ENCODE measurements at places on chromosomes 5 and 9. TPM values are rescaled to one million over a fixed set of nuclear protein-coding genes. Genes with fewer than 3 reads are reported as not detected.

GRCh38 chr5:35198075-35198474 is 32.2 kb downstream of the PRLR start:
- no peak overlapping the region for H3K27ac ChIP-seq
- H3K4me1 ChIP-seq, result peaks cover 17% of the 10 kb centered on the region
- no peaks in the 10 kb centered on the region for H3K36me3 ChIP-seq
- no peak for DNase-seq

DNA sequence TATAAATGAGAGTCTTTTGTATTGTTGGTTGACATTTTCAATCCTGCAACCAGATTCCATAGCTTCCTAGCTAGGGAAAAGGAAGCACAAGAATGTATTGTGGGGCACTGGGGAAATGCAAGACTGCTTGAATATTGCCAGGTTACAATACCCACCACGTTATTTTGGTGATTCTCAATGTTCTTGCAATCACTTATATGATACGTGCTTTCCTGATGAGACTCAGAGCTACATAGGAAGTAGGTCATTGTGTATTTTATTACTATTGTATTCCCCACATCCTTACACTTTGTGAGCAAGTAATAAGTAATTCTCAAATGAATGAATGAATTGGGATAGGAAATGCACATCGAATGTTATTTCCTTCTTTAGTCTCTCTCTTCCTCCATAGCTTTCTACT is 217.1 kb upstream of the CD180 start:
- no peaks in the 10 kb centered on the region for H3K36me3 ChIP-seq
- H3K27me3 ChIP-seq, result no peaks in the 10 kb centered on the region
- H3K4me1 ChIP-seq, result no peaks in the 10 kb centered on the region
- no peak for DNase-seq

ADAMTS12 gene
- 1.7 TPM for total RNA-seq

ACTBL2 gene
- total RNA-seq, result not detected

- no peaks in the 10 kb centered on the region for H3K27me3 ChIP-seq
- peaks cover 12% of the 10 kb centered on the region for H3K4me1 ChIP-seq
- no peaks in the 10 kb centered on the region for H3K36me3 ChIP-seq
- DNase-seq, result no peak
Measured at GRCh38 chr5:109105631-109106267, 304.0 kb downstream of the PJA2 start.
